Stimulated activated effector memory CD8-positive, alpha-beta T cell treated with anti-CD3 and anti-CD28 coated beads, Interleukin-12 subunit alpha, Interleukin-12 subunit beta, amount 100 ng/mL, for 72 hours (primary cell): ENCODE measurements at places on chromosomes 16 and 17.

DNA sequence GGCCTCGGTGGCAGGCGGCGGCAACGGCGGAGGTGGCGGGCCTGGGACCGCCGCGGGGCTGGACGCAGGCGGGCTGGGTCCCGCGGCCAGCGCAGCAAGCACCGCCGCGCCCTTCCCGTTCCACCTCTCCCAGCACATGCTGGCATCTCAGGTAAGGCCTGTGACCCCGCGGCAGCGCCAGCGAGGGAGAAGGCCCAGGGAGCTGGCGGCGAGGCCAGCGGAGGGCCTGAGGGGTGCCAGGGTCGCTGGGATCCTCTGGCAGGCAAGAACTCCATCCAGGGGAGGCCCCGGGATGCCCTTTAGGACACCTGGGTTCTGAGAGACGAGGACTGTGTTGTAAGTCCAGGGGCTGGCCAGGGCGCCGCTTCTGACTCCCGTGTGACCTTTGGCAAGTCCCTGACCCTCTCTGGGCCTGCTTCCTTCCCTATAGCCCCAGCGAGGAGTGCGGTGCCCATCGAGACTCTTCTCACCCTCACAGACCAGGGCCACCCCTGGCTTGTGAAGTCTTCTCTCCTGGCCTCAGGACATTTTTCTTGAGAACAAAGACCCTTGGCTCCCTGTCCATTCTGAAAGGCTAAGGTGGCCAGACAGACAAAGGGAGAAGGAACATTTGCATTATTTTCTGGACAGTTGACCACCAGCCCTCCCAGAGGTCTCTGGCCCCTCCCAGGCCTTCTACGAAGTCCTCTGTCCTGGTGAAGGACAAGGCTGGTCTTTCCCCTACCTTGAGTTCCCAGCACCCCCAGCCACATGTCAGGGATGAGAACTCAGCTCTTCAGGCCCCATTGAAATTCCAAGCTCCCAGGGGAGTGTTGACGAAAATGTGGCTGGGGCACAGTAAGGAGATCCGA is 6.3 kb downstream of the TBX2 start:
- no peak for DNase-seq

DNA sequence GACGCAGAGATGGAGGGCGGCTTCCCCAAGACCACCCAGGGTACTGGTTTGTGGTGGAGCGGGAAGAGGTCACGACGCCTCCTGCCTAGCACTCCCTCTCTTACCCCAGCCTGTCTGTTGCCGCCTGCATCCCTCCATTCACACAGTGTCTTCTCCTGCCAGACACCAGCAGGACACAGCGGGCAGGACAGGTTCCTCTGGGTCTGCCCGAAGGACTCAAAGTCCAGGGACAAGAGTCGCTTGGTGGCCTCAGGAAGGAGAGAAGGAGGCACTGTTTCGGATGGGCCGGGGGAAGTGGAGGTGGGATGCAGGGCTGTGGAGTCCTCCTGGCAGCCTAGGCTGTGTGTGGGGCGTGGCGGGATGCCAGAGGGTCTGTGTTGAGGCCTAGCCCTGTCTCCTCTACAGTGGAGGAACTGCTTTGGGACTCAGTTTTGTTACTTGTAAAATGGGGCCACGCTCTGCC is 19.6 kb upstream of the TNS4 start:
- no peak for DNase-seq

DNA sequence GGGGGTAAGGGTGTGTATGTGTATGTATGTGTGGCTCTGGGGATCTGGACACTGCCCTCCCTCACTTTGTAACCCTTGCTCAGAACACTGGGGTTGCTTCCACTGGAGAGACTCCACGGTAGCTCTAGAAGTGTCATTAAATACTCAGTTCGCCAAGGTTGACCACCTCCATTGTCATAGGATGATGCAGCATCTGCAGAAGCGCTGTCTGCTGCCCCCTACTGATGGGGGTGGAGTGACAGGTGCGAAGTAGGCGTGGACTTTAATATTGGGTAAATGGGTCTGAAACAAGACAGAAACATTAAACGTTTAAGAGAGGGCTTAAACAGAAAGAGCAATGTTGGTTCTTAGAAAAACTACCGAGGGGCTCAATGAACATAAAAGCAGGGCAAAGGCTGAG is 35.5 kb upstream of the STAC2 start:
- DNase-seq = no peak

- no peak for DNase-seq
These were observed 53.3 kb downstream of the BCL7C start for GRCh38 chr16:30840611-30841010.

- no peak for DNase-seq
These were observed 70.3 kb downstream of the DNAH9 start for GRCh38 chr17:11668618-11669017.
